ENCODE measurements at places on chromosomes 6 and 20. TPM values are rescaled to one million over a fixed set of nuclear protein-coding genes. Genes with fewer than 3 reads are reported as not detected.

- no peak for DNase-seq
- H3K36me3 ChIP-seq = no peaks in the 10 kb centered on the region
- no peak overlapping the region for H3K4me3 ChIP-seq
- H3K27ac ChIP-seq = no peak overlapping the region
These were observed 138.9 kb downstream of the ZNF217 start for GRCh38 chr20:53454675-53455276.

DNA sequence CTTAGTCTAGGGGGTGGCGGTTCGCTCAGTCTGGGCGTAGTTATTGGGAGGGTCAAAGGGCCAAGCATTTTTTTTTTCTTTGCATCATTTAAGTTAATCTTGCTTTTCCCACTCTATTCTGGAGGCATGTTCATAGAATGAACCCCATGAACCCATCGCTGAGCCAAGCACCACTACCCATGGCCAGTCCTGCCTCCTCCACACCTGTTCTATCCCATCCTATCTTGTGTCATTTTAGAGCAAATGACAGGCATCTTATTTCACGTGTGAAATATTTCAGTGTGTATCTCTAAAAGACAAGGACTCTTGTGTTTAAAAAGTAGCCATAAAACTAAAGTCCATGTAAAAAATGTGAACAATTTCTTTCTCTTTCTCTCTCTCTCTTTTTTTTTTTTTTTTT lies 13.9 kb downstream of the SRC start:
- peak overlapping the region; percentile 92 for H3K27ac ChIP-seq
- H3K27me3 ChIP-seq = no peaks in the 10 kb centered on the region
- H3K4me1 ChIP-seq = peaks cover 94% of the 10 kb centered on the region
- DNase-seq = no peak
- peaks cover 3% of the 10 kb centered on the region for H3K36me3 ChIP-seq

DNA sequence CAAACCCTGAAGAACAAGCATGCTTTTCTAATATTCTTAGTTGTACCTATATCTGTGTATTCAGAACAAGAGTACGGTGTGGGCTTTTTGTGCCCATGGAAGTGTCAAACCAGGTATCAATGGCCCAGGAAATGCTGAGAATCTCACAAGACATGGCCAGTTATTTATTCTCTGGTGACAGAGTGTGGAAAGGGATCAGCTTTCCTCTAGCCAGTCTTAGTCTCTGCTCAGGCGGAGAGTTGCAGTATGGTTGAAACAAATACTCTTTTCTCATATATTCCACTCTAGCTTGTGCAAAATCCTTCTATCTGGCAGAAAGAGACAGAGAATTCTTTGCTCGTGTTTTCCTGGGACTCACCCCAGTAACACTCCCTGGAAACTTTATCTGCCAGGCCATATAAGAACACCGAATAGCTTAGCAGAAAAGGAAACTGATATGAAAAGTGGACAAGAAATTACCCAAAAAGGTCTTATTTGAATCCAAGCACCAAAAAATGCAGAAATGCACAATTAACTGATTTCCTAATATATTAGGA lies 173.3 kb upstream of the RSPO3 start:
- H3K27me3 ChIP-seq = no peaks in the 10 kb centered on the region
- DNase-seq = no peak
- no peaks in the 10 kb centered on the region for H3K36me3 ChIP-seq
- H3K27ac ChIP-seq = no peak overlapping the region

DNA sequence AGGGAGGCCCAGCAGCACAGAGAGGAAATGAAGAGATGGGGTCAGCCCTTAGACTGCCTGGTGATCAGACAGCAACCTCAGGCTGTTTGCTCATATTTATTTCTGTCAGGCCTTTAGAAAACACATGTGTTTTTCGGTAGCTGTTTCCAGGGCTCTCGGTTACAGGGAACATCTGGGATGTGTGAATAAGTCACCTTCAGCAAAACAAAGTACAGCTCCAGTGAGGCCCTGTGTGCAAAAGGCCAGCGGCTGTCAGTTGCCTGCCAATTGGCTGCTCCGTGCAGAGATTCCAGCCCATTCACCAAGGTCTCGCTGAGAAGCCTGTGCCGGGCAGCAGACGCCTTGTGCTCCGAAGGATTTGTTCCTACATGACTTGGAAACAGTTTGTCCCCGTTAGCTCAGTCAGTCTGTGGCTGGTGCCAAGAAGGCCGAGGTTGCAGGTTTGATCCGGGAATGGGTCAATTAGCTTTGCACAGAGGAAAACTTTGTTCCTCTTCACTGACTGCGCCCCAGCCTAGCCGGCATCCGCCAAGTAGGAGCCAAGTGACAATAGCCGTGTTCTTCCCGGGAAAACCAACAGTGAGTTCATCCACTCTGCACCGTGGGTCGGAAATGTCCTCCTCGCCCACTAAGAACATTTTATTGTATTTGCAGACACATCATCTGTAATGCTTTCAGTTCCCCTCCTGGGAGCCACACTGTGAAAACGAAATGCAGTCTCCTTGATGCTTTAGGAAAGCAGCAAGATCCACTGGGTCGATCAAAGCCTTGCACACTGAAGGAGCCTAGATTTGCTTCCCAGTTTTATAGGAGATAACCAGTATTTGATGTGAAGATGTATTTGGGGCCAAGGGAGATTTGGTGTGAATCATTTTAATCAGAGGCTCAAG lies 315.4 kb upstream of the CDYL start:
- H3K27ac ChIP-seq = no peak overlapping the region
- no peaks in the 10 kb centered on the region for H3K27me3 ChIP-seq
- H3K4me1 ChIP-seq = no peaks in the 10 kb centered on the region
- no peaks in the 10 kb centered on the region for H3K36me3 ChIP-seq

DNA sequence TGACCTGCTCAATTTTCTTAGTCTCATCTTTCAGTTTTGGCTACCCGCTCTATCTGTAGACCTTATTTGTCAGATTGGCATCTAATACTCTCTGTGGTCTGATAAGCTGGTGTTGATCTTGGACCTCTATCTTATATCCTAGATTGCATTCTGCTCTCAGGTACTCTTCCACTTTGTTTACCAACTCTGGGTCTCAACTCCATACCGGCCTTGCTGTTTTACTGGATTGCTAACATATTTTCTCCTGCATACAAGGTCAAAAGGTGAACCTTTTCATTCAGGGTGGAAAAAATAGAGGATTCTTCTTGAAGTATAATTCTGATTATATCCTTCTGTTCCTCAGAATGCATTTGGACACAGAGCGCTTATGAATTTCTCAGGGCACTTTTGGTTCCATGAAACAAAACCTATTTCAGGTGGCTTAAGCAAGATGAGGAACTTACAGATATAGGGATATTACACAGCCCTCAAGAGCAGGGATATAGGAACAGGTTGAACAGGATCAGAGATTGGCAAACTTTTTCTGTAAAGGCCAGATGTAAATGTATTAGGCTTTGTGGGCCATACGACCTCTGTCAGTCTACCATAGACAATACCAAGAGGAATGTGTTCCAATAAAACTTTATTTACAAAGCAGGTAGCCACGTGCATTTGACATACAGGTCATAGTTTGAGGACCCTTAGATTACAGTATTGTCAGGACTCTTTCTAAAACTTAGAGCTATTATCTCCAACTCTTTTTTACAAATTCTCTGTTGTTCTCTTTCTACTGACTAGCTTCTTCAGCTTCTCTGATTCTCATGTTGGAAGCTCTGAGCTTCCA lies 2.5 kb upstream of the SH3BGRL2 start:
- no peaks in the 10 kb centered on the region for H3K4me1 ChIP-seq
- no peak for DNase-seq
- H3K4me3 ChIP-seq = no peak overlapping the region
- no peaks in the 10 kb centered on the region for H3K36me3 ChIP-seq
- no peak overlapping the region for H3K27ac ChIP-seq
- no peaks in the 10 kb centered on the region for H3K27me3 ChIP-seq

Gene HCRTR2
- total RNA-seq = not detected

DNA sequence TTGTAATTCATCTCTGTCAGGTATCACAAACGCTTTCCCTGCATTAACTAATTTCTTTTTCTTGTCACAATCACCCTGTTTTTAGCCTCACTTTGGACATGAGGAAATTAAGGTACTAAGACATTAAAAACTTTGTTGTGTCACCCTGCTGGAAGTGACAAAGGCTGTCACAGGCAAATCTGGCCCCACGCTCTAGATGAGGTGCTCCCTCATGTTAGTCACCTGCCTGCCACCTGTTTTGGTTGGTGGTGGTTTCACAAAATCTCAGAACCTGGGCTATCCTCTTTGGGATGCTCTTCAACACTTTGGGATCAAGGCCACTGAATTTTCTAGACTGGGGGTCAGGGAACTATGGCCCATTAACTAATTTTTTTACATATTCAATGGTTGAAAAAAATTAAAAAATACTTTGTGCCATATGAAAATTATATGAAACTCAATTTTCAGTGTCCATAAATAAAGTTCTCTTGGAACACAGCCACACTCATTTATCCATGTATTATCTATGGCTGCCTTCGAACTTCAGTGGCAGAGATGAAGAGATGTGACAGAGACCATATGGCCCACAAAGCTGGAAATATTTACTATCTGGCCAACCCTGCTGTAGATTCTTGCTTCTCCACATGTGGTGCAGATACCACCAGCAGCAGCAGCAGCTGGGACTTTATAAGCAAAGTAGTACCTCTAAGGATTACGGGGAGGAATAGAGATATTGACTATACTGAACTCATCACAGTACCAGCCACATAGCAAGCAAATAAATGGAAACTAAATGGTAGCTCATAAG lies 16.1 kb upstream of the TNFAIP3 start:
- peaks cover 55% of the 10 kb centered on the region for H3K4me1 ChIP-seq
- H3K27me3 ChIP-seq = no peaks in the 10 kb centered on the region
- no peak for DNase-seq
- no peaks in the 10 kb centered on the region for H3K36me3 ChIP-seq
- no peak overlapping the region for H3K4me3 ChIP-seq

DNA sequence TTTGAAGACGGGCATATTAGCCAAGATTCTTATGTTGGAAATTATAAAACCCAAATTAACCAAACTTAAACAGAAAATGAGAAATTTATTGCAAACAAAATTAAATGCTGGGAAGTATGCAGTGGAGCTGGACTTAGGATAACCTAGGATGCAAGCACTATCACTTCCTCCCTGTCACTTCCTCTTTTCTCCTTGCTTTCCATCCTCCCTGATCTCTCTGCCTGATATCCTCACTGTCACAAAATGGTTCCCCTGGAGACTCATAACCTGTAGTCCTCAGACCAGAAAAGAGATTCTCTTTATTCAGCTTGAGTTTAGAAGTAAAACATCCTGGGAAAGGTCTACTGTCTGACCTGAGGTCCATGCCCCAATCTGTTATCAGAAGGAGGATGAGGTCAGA lies 7.4 kb upstream of the KLHL32 start:
- no peak overlapping the region for H3K4me3 ChIP-seq
- no peaks in the 10 kb centered on the region for H3K36me3 ChIP-seq
- DNase-seq = no peak
- H3K27ac ChIP-seq = no peak overlapping the region
- no peaks in the 10 kb centered on the region for H3K4me1 ChIP-seq

Gene TMEM244
- not detected for total RNA-seq

GRCh38 chr20:33419140-33419974 lies 18.0 kb upstream of the CDK5RAP1 start:
- H3K4me3 ChIP-seq = no peak overlapping the region
- H3K27me3 ChIP-seq = no peaks in the 10 kb centered on the region
- peaks cover 14% of the 10 kb centered on the region for H3K36me3 ChIP-seq
- peaks cover 4% of the 10 kb centered on the region for H3K4me1 ChIP-seq
- H3K27ac ChIP-seq = no peak overlapping the region
